Daoy (cell line): ENCODE measurements at places on chromosomes 6 and 20. TPM values are rescaled to one million over a fixed set of nuclear protein-coding genes. Genes with fewer than 3 reads are reported as not detected.

DNA sequence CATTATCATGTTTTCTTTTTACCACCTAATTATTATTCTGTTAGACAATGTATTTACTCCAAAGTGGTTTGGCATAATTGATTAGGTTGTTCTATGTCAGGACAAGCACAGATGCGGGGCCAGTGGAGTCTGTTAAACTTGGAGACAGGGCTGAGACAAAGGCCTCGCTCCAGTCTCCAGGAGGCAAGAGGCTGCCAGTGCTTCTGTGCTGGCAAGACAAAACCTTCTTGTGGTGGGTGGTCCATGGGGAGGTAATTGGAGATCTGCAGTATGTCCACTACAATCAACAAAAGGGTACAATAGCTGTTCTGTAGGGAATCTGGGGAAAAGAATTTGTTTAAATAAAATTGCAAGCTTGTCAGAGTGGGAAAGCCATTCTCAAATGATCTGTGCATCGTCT, 677.2 kb upstream of the SLC35B3 start:
- DNase-seq, result no peak

FAM217A gene
- not detected in 2 replicates for total RNA-seq

- no peak for DNase-seq
These were observed 74.3 kb downstream of the CD40 start for GRCh38 chr20:46192376-46192944.

DNA sequence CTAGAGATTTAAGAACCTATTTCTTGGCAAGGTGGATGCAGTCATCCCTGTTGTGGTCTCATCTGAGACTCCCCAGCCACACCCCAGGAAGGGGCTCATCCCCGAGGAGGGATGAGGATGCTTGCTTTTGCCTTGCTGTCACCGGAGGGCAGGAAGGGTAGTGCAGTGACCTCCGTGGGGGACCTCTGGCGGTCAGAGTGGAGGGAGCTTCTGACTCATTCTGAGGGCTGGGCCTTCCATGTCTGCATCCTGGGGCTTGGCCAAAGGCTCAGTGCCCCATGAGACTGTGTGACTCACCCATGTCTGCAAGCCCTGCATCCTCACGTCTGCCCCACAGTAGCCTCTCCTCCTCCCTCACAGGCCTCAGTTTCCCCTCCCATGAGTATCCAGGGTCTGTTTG, 38.7 kb downstream of the UQCC2 start:
- peak; percentile 95 for DNase-seq

KHDC3L gene
- not detected in 2 replicates for total RNA-seq

SALL4 gene
- total RNA-seq, result 0.83 and 0.86 TPM in 2 replicates

POU5F1 gene
- total RNA-seq, result 5.6 and 12.2 TPM in 2 replicates

DNA sequence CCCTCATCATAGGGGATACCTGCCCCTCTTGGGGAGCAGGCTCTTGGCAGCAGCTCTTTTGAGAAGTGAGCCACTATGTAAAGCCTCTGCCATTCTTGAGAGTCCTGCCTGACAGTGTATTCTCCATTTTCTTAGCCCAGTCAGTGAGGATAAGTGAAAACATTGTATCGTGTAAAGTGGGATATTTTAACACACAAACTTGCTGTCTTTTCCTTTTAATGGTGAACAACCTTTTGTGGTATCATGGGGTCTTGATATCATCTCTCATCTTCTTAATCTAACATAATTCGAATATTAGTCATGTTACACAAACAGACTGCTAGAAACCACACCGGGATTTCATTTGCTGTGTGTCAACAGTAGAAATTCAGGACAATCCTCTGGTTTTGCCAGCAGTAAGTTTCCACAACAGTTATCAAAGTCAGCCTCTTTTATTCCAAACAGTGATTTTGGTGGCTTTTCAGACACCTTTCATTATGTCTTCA, 136.2 kb downstream of the HIVEP1 start:
- DNase-seq, result peak; percentile 67

NOP56 gene
- 340 and 360 TPM in 2 replicates for total RNA-seq

- DNase-seq, result peak; percentile 33
These were observed 138.2 kb upstream of the DTNBP1 start for GRCh38 chr6:15800841-15801617.

GRCh38 chr6:24966381-24966780, 30.6 kb upstream of the RIPOR2 start:
- no peak for DNase-seq

DNA sequence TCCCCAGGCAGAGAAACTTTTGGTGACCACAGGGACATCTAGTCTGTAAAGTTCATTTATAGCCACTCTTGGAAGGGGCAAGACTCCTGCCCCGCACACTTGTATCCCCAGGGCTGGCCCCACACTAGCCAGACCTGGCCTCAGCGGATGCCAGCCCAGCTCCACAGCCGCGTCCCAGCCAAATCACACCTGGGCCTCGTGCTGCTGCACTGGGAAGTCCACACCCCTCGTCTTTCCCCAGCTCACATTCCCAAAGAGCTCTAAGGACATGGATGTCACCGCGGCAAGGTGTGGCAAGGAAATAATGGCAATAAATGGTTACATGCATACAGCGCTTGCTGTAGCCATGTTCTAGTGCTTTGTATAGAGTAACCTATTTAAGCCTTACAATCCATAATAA, 8.6 kb downstream of the IP6K3 start:
- no peak for DNase-seq

GRCh38 chr6:167832497-167833395, 6.0 kb downstream of the AFDN start:
- no peak for DNase-seq

- DNase-seq, result no peak
These were observed 44.1 kb upstream of the SLC22A1 start for GRCh38 chr6:160077526-160077925.

GRCh38 chr6:106997392-106998158, 23.0 kb upstream of the CD24 start:
- DNase-seq, result peak; percentile 65

- no peak for DNase-seq
These were observed 197.9 kb upstream of the FOXQ1 start for GRCh38 chr6:1113916-1114540.

GRCh38 chr6:16206595-16207037, 31.8 kb upstream of the GMPR start:
- peak; percentile 85 for DNase-seq

- DNase-seq, result peak; percentile 60
These were observed 126.9 kb downstream of the MRPL14 start for GRCh38 chr6:44000164-44000842.

DNA sequence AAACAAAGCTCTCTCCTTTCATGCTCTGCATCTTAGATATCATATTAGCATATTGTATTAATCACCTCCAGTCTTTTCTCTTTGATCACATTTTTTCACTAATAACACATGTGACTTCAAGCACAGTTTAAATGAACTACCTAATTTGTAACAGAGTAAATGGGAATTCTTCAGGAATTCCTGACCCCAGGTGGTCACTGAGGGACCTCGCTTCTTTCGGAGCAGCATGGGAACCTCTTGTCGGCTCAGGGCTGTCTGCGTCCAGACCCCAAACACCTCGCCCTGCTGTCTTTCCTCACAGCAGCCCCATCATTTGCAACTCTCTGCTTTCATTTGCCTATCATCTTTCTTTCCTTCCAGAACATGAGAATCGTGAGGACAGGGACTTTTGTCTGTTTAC, 103.5 kb downstream of the DACT2 start:
- DNase-seq, result no peak

LSM14B gene
- total RNA-seq, result 34.3 and 38.2 TPM in 2 replicates

GRCh38 chr6:138529478-138529877, 30.2 kb upstream of the NHSL1 start:
- no peak for DNase-seq

GRCh38 chr6:18533793-18534192, 146.6 kb downstream of the RNF144B start:
- no peak for DNase-seq

- DNase-seq, result peak; percentile 29
These were observed 47.7 kb downstream of the ATXN1 start for GRCh38 chr6:16713597-16713996.

GRCh38 chr6:5121956-5122355, 36.8 kb downstream of the PPP1R3G start:
- no peak for DNase-seq

DNA sequence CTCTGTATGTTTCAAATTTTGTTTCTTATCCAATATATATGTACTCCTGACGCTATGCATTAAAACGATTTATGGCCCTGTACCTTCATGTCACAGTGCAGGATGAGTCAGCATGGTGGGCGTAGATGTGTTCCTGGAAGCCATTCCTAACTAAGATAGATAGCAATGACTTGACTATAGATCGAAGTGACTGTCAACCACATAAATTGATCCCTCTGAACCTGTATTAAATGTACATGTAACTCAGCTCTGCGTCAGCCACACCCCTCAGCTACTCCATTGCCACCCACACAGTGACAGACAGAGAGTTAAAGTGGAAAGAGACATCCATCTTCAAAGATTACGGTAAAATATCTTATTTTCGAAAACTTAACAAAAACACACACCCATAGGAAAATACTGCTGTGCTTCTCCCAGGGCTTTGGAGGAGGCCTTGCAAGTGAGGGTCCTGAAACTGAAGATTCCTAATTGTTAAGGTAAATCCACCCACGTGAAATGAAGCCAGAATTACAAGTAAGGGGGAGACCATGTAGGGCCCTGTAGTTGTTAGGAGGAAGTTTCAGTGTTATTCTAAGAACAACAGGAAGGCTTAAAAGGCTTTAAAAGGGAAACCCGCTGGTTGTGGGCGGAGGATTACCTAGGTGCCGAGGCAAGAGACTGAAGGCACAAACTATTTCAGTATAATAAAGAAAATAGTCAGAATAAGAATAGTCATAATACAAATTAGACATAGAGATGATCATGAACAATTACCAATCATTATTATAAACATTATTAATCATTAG, 10.3 kb upstream of the RAD21L1 start:
- no peak for DNase-seq

GRCh38 chr6:151436300-151436699, 15.6 kb downstream of the RMND1 start:
- no peak for DNase-seq

- DNase-seq, result no peak
These were observed 80.1 kb upstream of the MARCKS start for GRCh38 chr6:113776998-113777397.

GRM1 gene
- total RNA-seq, result not detected in 2 replicates

PLA2G7 gene
- total RNA-seq, result not detected in 2 replicates

- no peak for DNase-seq
These were observed 7.1 kb downstream of the BMP7 start for GRCh38 chr20:57259121-57259937.

GRCh38 chr6:145904868-145905267, 59.3 kb downstream of the SHPRH start:
- no peak for DNase-seq

FOXF2 gene
- 1.6 and 2.7 TPM in 2 replicates for total RNA-seq

DNA sequence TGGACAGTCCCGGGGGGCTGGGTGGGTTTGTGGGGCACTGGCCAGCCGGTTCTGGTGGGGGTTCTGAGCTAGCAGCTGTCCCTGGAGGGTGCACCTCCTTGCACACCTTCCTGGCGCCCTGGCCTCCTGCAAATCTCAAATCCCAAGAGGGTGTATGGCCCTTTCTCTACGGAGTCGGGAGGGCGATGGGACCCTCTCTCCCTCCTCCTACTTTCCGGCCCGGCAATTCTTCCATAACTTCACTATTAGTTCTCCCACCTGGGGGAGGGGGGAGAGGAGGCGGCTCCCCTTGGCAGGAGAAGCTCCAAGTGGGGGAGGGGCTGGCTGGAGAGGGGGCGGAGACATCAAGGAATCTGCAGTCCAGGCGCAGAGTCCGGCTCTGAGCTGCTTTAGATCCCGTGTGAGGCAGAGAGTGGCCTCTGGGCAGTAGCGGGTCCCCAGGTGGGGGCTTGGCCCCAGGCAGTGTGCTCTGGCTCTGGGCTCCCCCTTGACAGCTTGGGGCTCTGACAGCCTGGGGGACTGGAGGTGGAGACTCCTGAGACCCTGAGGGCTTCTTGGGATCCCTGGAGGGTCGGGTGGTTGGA, 1.4 kb upstream of the LAMA5 start:
- DNase-seq, result peak; percentile 49

- DNase-seq, result no peak
These were observed 1.4 kb upstream of the ENPP3 start for GRCh38 chr6:131635384-131636340.

HLA-F gene
- 19.9 and 21.8 TPM in 2 replicates for total RNA-seq

ME1 gene
- total RNA-seq, result 19.9 and 22.4 TPM in 2 replicates

- no peak for DNase-seq
These were observed 15.6 kb upstream of the SRC start for GRCh38 chr20:37330316-37330715.

PTGIS gene
- 0.54 and 0.57 TPM in 2 replicates for total RNA-seq

CGA gene
- total RNA-seq, result not detected in 2 replicates

DNA sequence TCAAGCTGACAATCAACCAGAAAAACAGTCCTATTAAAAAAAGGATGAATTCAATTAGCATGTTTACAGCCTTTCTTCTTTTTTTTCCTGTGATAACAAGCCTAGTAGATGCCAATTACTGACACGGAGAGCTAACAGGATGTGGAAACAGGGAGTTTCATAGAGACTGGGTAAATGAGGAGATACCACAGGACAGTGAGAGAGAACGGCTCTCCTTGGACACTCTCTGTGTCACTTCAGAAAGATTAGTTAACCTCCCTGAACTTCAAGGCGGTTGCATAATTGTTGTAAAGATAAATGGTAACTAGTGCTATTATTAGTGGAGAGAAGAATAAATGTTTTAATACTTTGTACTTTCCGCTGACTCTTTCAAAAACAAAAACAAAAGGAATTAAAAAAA, 14.8 kb downstream of the SLC17A5 start:
- DNase-seq, result no peak
